ENCODE measurements at places on chromosomes 2 and 18. TPM values are rescaled to one million over a fixed set of nuclear protein-coding genes. Genes with fewer than 3 reads are reported as not detected.
A peak's percentile ranks its signal among the peaks of the same experiment; 100 is the strongest.

ASNSD1 gene
- polyA plus RNA-seq, result 42.3 TPM

GRCh38 chr2:180848393-180848792 lies 132.0 kb upstream of the UBE2E3 start:
- DNase-seq, result no peak

GRCh38 chr18:56973487-56973886 lies 173.4 kb upstream of the BOD1L2 start:
- DNase-seq, result no peak

PFN4 gene
- 0.94 TPM for polyA plus RNA-seq

DNA sequence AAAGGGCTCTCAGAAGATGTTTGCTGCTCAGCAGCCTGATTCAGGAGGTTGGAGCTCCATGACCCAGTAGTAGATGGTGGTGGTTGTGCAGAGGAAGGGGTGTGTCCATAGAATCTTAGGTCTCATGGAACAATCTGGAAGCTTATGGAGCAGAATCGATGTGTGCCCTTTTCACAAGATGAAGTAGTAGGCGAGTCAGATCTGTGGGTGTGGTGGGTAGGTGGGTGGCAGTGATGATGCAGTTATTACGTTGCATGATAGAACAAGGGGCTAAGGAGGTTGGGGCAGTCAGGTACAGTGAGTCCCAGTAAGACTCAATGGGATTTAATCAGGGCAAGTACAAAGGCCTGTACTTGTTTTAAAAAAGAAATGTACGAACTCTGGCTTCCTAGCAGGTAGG lies 9.1 kb downstream of the TET3 start:
- DNase-seq, result no peak

- peak; percentile 65 for DNase-seq
Observed at GRCh38 chr2:68121873-68122679, 35.6 kb upstream of the PNO1 start.

GRCh38 chr18:79859314-79859713 lies 61.6 kb downstream of the KCNG2 start:
- no peak for DNase-seq

OTOF gene
- polyA plus RNA-seq, result 22.7 TPM

DNA sequence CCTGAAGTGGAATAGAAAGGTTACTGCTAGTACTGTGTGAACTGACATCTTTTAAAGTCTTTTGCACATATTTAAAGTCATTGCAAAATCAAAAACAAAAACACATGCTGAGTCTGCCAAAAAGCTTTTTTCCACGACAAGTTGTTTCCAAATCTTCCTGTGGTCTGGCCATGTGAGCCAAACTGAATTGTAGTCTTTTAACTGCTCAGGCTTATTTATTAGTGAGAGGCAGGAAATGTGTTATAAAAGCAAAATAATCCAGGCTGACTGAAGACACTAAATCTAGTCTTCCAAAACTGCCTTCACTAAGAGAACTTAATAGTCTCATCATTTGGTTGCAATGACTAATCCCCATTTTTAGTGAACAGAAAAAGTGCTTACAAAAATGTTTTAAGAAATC lies 2.3 kb downstream of the KRCC1 start:
- no peak for DNase-seq

GRCh38 chr2:160269803-160270570 lies 69.9 kb upstream of the ITGB6 start:
- DNase-seq, result peak; percentile 71

DNA sequence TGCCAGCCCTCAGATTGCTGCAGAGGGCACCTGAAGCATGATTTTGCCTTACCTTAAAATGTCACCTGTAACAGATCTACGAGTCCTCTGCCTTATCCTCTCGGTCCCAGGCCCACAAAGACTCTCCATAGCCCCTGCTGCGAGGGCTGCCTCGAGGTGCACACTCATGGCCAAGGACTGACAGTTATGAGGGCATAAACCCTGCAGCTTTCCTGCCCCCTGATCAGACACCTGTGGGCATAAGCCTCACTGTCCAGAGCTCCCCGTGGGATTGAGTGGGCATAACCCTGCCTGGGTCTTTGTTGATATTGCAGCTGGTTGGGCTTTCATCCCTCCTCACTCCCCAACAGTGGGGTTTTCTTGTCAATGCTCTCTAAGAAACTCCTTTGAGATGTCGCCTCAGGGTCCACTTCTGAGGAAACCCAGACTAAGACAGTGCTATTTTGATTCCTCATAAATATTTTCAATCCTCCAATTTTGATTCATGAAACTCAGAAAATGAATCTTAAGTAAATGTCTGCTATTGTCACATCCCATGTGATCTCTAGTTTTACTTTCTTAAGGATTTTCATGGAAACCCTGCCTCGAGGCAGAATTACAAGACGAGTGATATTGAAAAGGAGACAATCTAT lies 108.5 kb upstream of the NCK2 start:
- no peak for DNase-seq

AQP12A gene
- polyA plus RNA-seq, result 0.76 TPM

DNA sequence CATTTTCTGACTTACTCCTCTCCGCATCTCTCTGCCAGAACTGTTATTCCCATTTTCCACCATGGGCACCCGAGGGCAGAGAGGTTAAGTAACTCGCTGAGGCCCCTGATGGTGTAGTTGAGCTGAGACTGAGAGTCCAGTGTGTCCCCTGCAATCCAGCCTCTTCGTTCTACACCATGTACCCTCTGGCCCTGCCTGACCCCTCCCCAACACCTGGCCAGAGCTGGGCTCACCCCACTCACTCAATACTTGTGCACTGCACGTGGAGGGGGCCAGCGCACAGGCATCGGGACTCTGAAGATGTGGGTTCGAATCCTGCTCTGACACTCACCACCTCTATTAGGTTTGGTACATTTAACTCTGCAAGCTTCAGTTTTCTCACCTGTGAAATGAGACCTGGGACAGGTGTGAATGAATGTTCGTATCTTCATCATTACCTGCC lies 24.3 kb upstream of the FOSL2 start:
- DNase-seq, result no peak

DNA sequence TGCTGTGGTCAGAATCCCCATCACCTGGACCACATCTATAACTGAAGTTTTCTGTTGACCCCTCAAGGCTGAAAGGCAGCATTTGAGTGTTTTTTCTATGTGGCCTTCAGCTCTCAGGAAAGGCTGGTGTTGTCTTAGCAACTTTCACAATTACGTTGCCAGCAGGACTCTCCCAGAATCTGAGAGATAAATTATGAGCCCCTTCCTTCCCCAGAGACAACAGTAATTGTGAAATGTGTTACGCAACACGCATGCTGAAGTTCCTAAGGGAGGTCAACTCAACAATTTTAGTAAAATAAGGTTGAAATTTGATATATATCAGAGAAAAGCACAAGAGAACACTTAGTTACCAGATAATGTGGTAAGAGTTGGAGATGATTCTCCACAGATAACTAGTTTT lies 216.5 kb upstream of the SLC8A1 start:
- no peak for DNase-seq

KLHL41 gene
- polyA plus RNA-seq, result 4,199 TPM

DNA sequence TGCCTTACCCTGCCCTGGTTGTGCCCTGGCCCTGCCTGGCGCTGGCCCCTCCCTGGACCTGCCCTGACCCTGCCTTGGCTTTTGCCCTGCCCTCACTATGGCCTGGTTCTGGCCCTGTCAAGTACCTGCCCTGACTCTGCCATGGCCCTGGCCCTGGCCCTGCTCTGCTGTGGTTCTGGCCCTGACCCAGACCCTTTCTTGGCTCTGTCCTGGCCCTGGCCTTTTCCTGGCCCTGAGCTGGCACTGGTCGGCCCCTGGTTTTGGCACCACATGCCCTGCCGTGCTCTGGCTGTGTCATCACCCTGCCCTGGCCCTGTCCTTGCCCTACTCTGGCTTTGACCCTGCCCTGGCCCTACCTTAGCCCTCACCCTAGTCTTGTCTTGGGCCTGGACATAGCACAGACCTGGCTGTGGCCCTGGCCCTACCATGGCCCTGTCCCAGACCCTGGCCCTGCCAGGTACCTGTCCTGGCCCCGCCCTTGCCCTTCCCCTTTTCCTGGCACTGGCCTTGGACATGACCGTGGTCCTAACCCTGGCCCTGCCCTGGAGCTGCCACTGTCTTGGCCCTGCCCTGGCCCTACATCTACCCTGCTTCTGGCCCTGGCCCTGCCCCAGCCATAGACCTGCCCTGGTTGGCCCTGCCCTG lies 4.8 kb upstream of the ANKRD62 start:
- DNase-seq, result no peak

DNA sequence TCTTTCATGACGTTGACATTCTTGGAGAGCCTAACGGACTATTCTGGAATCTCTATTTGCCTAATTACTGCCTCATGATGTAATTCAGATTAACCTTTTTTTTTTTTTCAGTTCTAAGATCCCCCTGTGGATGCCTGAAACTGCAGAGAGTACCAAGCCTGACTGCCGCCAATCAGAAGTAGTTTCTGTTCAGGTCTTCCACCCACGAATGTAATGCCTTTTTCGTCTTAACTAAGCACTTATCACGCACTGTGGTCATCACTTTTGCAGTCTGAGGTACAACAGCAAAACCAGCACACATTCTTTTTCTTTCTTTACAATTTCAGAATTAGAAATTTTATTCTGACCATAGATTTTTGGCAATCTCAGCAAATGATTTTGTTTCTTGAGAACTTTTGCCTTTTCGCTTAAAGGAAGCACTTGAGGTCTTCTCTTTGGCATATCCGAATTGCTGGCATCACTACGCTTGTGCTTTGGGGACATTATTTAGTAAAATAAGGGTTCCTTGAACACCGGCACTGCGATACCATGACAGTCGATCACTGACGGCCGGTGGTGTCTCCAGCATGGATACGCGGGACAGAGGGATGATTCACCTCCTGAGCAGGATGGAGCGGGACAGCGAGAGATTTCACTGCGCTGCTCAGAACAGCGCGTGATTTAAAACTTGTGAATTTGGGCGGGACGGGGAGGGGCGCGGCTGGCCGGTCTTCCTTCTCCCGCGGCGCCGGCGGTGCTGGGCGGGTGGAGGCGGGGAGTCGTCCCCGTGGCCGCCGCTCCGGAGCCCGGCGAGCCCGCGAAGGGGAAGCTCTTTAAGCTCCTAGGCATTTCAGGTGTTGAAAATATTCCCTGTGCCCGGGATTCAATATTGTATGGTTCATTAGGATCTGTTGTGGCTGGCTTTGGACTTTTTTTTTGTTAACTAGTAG lies 32.0 kb upstream of the GPR55 start:
- DNase-seq, result no peak

DNA sequence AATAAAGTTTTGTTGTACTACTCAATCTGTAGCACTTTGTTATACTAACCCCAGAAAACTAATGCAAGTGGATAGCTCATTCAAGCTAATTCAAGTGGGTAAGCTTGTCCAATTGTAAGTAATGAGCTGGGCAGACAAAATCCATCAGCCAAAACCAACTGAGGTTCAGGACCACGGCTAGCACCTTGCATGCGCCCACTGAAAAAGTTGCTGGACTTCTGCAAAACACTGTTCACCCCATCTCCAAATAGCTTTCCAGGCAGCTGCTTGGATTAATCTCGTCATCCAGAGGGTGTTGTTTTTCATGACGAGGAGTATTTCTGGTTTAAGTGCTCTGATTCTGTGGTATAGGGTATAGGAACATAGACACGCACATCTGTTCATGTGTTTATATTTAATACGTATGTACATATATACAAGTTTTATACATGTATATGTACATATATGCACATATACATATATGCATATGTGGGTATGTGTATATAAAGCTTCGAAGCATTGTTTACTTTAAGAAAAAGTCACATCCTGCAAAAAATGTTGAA lies 307.5 kb downstream of the GALR1 start:
- DNase-seq, result peak; percentile 22

GRCh38 chr2:105769504-105769903 lies 24.8 kb downstream of the NCK2 start:
- no peak for DNase-seq

GRCh38 chr2:85728342-85728741 lies 25.4 kb upstream of the ATOH8 start:
- DNase-seq, result no peak

DNA sequence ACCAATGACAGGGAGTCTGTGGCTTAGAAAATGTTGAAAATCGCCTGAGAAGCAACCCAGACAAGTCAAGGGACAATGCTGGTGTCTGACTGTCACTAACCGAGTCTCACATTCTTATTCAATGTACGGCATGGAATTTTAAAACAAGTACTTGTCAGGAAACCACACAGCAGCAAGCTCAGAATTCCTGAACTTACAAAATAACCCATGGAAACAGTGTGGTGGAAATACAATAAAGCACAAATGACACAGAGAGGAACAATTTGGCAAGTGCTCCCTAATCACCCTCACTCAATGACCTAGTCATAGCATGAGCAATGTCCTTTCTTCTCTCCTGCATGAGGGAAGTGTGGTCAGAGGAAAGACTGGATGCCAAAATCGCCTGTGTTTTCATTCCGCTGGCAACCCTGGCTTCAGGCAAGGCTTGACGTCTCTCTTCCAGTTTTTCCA lies 154.0 kb downstream of the SATB2 start:
- DNase-seq, result no peak

- DNase-seq, result no peak
Observed at GRCh38 chr2:145725876-145726275, 1206.0 kb upstream of the ZEB2 start.

- DNase-seq, result no peak
Observed at GRCh38 chr2:17758118-17758517, 4.2 kb downstream of the GEN1 start.

GRCh38 chr2:204984518-204984917 lies 439.2 kb downstream of the PARD3B start:
- DNase-seq, result no peak

CTNNA2 gene
- 0.52 TPM for polyA plus RNA-seq

ZAP70 gene
- 3.4 TPM for polyA plus RNA-seq

DNA sequence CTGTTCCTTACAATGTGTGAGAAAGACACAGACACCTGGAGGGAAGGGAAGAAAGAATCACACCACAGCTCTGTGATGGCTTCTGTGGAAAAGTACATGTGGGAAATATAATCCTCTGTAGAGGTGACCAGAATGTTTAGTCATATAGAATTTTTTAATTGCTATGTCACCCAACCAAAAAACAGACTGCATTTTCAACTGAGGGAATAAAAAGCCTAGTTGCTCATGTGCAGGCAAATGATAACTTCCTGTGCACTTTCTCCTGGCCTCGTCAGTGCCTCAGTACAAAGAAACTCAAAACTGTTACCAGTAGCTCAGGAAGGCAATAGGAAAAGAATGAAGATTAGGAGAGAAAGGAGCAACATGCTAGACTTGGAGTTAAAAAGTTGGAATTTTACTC lies 326.8 kb downstream of the OSR1 start:
- no peak for DNase-seq

DNA sequence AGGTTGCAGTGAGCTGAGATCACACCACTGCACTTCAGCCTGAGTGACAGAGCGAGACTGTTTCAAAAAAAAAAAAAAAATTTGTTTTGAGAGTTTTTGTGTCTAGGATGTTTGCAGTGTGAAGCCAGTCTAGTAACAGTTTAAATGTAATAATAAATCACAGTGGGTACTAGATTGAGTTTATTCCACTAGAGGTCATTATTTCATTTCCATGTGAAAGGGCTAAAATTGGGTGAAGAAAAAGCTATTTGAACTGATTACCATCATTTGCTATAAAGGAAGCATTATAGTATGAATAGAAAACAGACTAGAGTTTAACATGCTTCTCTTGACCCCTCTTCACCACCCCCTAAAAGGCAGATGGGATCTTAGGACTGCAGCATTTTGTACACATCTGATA lies 20.3 kb downstream of the SNRPD1 start:
- no peak for DNase-seq

Data from forelimb muscle (tissue), 1 donor.